ENCODE measurements at places on chromosomes 2 and 18. TPM values are rescaled to one million over a fixed set of nuclear protein-coding genes. Genes with fewer than 3 reads are reported as not detected.
A peak's percentile ranks its signal among the peaks of the same experiment; 100 is the strongest.

FTCDNL1 gene
- total RNA-seq = 3.7 TPM

KLHL30 gene
- 0.71 TPM for total RNA-seq

ZNF514 gene
- 19.9 TPM for total RNA-seq

- H3K4me3 ChIP-seq = no peak overlapping the region
- H3K27me3 ChIP-seq = no peaks in the 10 kb centered on the region
- no peaks in the 10 kb centered on the region for H3K4me1 ChIP-seq
- H3K36me3 ChIP-seq = peaks cover 6% of the 10 kb centered on the region
- DNase-seq = no peak
Measured at GRCh38 chr2:6941299-6942046, 24.3 kb downstream of the RNF144A start.

DNA sequence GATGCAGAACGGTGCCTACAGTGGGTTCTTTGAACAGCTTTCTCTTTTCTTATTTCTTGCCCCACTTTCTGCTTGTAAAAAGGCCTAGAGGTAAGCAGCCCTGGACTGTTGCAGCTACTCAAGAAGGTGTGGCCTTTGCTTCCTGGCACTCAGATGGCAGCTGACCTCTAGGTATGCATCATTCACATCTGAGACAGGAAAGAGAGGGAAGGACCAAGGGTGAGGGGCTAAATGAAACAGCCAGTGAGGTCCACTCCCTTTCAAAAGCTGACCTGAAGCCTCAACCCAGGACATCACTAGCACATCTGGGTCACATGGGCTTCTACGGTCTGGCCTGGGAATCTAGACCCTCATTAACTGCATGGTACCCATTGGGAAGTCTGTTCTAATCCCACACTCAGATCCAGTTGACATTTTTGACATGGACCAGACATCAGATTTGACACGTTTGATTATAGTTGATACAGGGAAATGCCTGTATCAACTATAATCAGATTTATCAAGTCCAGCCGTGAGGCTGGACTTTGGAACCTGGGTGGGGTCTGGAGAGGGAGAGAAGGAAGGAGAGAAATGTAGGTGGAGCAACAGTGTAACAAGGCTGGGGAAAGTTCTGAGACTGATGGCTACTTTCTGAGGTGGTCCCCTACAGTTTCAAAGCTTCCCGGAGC is 60.2 kb downstream of the E2F6 start:
- DNase-seq = no peak
- peak overlapping the region; percentile 54 for H3K27ac ChIP-seq
- H3K4me3 ChIP-seq = no peak overlapping the region
- H3K4me1 ChIP-seq = no peaks in the 10 kb centered on the region

DNA sequence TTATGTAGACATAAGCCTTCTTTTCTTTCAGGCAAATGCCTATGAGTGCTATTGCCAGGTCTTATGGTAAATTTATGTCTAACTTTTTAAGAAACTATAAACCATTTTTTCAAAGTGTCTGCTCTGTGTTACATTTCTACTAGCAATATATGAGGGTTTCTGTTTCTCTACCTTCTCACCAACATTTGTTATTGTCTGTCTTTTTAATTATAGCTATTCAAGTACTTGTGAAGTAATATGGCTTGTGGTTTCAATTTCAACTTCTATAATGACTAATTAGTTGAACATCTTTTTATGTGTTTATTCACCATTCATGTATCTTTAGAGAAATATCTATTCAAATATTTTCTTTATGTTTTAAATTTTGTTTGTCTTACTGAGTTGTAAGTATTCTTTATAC is 213.1 kb upstream of the MC4R start:
- H3K4me3 ChIP-seq = no peak overlapping the region
- H3K27ac ChIP-seq = no peak overlapping the region
- no peaks in the 10 kb centered on the region for H3K36me3 ChIP-seq
- no peaks in the 10 kb centered on the region for H3K27me3 ChIP-seq
- H3K4me1 ChIP-seq = no peaks in the 10 kb centered on the region
